ENCODE measurements at places on chromosomes 4 and X.

GRCh38 chr4:137674066-137674465 lies 141.8 kb upstream of the PCDH18 start:
- no peak for DNase-seq

GRCh38 chrX:38768079-38768478 lies 33.2 kb upstream of the MID1IP1 start:
- DNase-seq = peak; percentile 8

DNA sequence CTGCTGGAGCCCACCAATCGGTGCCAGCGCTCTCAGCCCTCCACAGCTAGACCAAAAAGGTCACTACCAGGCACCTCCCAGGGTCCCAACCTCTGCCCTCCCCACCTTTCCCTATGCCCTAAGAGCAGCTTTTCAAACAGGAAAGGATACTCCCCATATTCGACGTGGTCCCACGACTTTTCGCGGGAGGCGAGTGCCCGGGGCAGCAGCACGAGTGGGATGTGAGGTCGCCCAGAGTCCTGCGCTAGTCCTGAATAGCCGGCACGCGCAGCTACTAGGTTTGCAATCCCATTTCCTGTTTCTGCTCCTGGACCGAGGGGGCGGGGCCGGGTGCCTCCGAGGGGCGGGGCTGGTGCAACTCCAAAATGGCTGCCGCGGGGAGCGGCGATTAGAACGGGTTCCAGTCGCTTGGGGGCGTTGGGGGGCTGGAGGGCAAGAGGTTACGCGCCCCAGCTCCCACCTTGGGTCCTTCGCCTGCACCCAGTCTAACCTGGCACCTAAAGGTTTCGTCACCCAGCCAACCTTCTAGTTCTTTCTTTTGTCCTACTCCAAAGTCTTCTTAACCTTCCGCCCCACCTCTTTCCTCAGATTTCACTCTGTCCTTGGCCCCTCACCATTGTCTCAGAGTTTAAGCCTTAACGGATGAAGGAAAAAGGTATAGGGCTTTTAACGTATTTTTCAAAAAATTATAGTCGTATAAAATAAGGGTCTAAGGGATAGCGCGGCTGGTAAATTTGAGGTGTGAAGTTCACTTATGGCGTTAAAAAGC lies 85.0 kb upstream of the TENT5D start:
- DNase-seq = peak; percentile 55

DNA sequence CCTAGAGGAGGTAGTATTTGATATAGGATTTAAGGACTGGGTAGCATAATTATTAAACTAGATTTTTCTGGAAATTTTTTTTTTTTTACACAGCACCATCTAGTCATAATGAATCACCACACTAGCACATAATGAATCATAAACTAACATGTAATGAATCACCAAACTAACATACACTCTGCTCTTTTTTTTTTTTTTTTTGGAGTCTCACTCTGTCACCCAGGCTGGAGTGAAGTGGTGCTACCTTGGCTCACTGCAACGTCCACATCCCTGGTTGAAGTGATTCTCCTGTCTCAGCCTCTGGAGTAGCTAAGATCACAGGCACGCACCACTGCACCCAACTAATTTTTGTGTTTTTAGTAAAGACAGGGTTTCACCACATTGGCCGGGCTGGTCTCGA lies 92.5 kb downstream of the FAM13A start:
- peak; percentile 32 for DNase-seq

GRCh38 chr4:4848540-4848939 lies 10.9 kb upstream of the MSX1 start:
- no peak for DNase-seq

GRCh38 chr4:168643111-168643795 lies 146.4 kb downstream of the PALLD start:
- no peak for DNase-seq

DNA sequence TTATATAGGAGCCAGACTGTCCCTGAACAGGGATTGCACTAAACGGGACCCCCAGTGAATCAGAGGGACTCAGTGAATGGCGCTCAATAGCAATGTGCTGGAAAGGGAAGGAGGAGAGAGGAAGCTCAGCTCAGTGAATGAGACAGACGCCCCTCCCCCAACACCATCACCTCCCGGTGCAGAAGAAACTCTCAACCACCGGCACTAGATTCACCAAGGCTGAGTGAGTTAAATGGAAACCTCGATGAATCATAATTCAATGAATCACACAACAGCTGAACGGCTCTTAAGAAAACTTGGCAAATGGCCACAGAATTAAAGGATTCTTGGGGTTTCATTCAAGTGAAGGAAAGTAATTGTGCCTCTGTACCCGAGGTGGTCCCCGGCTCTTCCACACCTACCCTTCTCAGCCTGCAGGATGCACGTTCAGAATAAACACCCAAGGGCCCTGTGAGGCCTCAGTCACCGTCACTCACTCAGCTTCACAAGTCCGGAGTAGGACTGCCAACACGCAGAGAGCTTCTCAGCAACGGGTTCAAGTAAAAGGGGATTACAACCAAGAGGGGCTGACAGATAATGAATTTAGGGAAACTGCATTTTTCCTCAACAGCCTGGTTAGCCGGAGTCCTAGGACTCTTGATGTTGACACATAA lies 29.3 kb downstream of the CRMP1 start:
- no peak for DNase-seq

- peak; percentile 80 for DNase-seq
These were observed 135.3 kb upstream of the MID1 start for GRCh38 chrX:10755439-10756334.
